Activated CD4-positive, alpha-beta T cell treated with anti-CD3 and anti-CD28 coated beads, Interleukin-10, Interleukin-2, amounts not matched to agents 100 ng/mL and 50 ng/mL, durations not matched to agents 16 hours and 8 hours (primary cell): ENCODE measurements at places on chromosomes 6 and 20.

DNA sequence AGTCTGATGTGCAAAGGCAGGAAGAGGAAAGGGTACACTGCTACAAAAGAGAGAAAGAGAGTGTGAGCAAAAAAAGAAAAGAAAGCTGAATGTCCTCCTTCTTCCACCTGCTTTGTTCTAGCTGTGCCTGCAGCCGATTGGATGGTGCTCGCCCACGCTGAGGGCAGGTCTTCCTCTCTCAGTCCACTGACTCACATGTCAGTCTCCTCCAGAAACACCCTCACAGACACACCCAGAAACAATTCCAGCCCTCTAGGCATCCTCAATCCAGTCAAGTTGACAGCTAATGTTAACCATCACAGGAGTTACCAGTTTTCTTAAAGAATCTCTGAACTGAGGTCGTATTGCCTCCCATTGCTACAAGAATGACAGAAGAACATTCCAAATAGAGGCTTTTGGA, 411.9 kb upstream of the SASH1 start:
- no peak for DNase-seq

DNA sequence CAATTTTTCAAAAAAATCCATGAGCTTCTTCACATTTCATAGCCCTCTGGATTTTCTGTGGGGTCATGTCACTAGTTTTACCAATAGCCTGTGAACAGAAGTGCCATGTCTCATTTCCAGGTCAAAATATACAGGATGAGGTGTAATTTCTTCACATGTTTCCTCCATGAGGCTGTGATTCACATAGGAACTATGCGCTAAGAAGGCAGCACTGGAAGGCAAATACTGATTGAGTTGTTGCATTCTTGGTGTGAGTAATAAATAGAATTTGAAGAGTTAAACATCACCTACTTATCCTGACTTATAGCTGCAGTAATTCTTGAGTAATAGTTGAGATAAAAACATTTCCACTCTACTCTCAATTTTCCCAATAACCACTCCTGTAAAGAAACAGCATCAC, 442.3 kb downstream of the HAO1 start:
- DNase-seq, result no peak

DNA sequence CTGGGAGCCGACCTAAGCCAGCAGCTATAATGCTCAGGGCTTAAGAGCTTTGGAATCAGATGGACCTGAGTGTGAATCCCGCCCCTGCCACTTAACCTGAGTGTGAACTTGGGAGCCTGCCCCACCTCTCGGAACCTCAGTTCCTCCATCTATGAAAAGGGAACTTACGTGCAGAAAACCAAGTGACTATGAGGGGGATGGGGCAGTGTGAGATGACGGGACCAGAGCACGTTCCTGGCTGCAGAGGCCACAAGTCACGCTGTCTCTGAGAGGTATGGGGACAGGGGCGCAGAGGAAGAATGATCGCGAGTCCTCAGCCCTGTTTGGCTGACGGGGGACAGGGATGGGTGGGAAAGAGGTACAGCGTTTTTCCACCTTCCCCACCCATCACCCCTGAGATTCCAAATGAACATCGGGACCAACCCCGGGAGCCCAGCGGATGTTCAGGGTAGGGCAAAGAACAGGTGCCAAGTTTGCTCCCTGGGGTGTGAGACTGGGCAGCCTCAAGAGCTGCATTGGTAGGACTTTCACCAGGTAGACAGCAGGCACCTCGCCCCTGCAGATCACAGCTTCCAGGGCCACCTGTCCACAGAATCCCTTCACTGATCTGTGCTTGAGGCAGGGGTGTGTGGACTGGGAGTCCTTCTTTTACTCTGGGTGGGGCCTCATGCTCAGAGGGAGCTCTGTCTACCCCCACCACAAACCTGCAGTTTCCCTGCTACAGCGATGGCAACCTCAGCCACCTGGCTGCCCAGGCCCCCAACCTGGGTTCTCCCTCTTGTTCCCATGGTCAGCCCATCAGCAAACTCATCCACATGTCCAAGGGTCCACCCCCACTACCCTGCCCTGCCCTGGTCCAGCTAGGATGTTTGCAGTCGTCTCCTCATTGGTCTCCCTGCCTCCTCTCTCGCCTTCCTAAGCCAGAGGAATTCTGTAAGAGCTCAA, 85.8 kb downstream of the CEBPB start:
- DNase-seq, result no peak

DNA sequence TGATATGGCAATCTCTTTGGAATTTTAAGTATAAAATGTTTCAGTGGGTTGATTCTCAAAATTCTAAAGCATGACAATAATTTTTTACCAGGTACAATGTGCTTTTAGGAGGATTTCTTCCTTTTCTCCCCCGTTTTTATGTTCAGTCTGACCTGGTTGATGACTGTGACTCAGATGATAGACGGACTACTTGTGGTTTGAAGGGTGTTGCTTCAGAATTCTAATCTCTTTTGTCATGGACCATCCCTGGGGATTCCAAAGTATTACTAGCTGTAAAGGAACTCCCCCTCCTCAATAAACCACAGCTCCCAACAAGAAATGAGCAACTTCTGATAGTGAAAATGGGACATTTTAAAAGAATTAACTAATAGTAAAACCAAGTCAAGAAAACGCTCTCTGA, 34.9 kb upstream of the TNFAIP3 start:
- no peak for DNase-seq

DNA sequence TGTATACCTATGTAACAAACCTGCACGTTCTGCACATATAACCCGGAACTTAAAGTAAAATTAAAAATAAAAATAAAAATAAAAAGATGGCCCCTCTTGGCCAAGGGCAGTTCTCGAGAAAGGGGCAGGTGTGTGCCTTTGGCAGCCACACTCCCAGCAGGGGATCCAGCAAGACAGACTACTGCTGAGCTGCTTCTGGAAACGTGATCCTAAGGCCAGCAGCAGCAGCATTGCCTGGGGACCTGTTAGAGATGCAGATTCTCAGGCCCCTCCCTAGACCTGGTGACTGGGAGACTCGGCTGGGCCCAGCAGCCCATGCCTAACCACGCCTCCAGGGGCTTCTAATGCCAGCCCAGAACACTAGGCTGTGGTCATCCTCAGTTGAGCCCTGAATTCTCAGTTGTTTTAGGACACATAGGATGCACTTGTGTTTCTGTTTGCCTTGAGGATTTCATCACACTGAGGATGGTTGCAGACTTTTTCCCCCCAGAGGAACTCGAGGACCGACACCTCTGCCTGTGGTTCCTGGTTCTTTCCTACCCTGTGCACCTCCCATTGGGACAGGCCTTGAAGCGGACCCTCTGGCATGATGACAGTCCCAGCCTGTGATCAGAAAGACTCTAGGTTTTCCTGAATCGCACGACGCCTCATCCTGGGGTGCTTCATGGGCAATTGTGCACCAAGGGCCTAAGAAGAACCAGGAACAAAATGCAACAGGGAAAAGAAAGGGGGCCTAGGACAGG, 105.9 kb downstream of the TOX2 start:
- DNase-seq, result no peak

GRCh38 chr6:41555326-41556300, 9.4 kb downstream of the FOXP4 start:
- no peak for DNase-seq

GRCh38 chr20:38304845-38305447, 990 bp downstream of the BPI start:
- DNase-seq, result peak; percentile 43

DNA sequence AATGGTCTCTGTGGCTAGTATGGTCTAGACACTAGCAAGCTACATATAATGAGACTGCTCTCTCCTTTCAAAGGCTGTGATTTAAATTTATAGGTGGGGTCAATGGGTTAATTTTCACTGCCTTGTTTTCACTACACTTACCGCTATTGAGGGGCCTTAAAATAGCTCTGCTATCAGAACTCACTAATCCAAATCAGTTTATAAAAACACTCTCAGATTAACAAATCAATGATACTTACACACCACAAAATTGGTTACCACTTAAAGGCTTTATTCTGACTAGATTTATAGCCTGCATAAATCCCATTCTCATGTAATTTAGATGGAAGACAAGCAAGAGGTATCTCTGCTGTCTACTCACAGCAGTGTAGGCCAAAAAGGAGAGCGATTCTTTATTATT, 313.0 kb upstream of the AGPAT4 start:
- no peak for DNase-seq

GRCh38 chr6:30861257-30862048, 22.9 kb upstream of the DDR1 start:
- DNase-seq, result no peak

DNA sequence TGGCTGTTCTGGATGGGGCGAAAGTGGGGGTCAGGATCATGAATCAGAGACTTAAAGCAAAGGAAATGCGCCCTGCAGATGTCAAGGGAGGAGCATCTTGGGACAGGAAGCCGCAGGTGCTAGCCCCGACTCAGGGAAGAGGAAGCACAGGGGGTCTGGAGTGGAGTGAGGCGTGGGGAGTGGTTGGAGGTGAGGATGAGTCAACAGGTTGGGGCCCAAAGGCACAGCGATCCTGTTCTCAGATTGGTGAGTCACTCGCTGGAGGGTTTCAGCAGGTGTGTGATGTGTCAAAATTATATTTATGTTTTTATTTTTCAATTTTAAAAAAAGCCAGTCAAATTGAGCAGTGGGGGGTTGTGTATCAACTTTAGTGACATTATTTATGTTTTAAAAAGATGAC, 19.0 kb downstream of the PACSIN1 start:
- peak; percentile 89 for DNase-seq
